ENCODE measurements at places on chromosomes 1 and 21. TPM values are rescaled to one million over a fixed set of nuclear protein-coding genes. Genes with fewer than 3 reads are reported as not detected.
A peak's percentile ranks its signal among the peaks of the same experiment; 100 is the strongest.

Gene GUCA2A
- total RNA-seq, result not detected

Gene BCAR3
- total RNA-seq, result 1.0 TPM

Gene CAMK1G
- total RNA-seq, result not detected

Gene PGLYRP4
- total RNA-seq, result not detected

Gene SLC45A3
- total RNA-seq, result 0.09 TPM

Gene WNT2B
- total RNA-seq, result 0.91 TPM

Gene GUCA2B
- total RNA-seq, result not detected

Gene ST6GALNAC3
- 0.47 TPM for total RNA-seq

Gene MAP3K7CL
- total RNA-seq, result 10.3 TPM

Gene SMYD3
- total RNA-seq, result 19.7 TPM

- H3K27me3 ChIP-seq, result no peaks in the 10 kb centered on the region
- DNase-seq, result no peak
- H3K4me1 ChIP-seq, result no peaks in the 10 kb centered on the region
- no peak overlapping the region for H3K4me3 ChIP-seq
- no peaks in the 10 kb centered on the region for H3K36me3 ChIP-seq
Measured at GRCh38 chr1:9606458-9606857, 17.7 kb downstream of the TMEM201 start.

DNA sequence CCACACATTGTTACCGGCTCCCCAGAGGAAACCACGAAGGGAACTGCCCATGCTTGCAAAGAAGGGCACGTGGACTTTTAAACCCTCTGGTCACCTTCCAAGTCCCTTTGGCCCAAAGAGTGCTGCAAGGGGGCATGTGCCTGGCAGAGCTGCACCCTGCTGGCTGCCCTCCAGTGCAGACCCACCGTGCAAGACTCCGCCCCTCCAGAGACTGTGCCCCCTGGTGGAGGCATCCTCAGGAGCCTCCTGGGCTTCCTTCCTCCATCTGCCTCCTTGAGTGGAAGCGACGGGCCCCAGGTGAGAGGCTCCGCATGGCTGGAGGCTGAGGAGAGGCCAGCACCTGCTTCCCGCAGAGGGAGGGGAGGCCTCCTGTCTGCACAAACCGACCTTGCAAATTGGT, 100.6 kb downstream of the CRYAA start:
- no peak overlapping the region for H3K27ac ChIP-seq
- no peaks in the 10 kb centered on the region for H3K4me1 ChIP-seq
- H3K4me3 ChIP-seq, result no peak overlapping the region
- peaks cover 6% of the 10 kb centered on the region for H3K27me3 ChIP-seq
- no peaks in the 10 kb centered on the region for H3K36me3 ChIP-seq
- peak; percentile 28 for DNase-seq

GRCh38 chr1:163412221-163412620, 90.5 kb downstream of the NUF2 start:
- H3K36me3 ChIP-seq, result no peaks in the 10 kb centered on the region
- no peak for DNase-seq
- H3K4me1 ChIP-seq, result no peaks in the 10 kb centered on the region
- H3K27me3 ChIP-seq, result no peaks in the 10 kb centered on the region
- no peak overlapping the region for H3K4me3 ChIP-seq

DNA sequence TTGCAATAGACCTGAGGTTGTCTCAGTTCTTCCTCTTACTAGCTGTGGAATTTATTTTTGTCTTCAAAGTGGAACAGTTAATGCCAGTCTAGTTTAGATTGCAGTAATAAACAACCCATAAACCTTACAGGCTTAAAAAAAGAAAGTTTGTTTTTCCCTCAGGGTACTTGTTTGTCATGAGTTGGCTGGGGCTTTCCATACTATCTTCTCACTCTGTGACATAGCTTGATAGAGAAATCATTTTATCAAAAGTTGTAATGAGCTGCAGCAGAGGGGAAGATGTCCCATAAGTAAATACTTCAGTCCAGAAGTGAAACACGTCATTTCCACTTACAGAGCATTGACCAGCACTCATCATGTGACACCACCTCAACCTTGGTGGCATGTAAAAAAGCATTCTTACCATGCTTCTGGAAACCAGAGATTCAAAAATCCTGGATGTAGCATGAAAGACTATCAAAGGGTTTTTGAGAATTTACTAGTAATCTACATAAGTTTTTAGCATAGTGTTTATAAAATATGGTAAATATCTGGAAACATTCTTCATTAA, 62.8 kb upstream of the COL11A1 start:
- H3K27ac ChIP-seq, result no peak overlapping the region
- no peaks in the 10 kb centered on the region for H3K27me3 ChIP-seq
- H3K4me1 ChIP-seq, result no peaks in the 10 kb centered on the region
- H3K4me3 ChIP-seq, result no peak overlapping the region

GRCh38 chr1:236009191-236009590, 55.7 kb downstream of the NID1 start:
- peaks cover 5% of the 10 kb centered on the region for H3K4me1 ChIP-seq
- no peaks in the 10 kb centered on the region for H3K36me3 ChIP-seq

DNA sequence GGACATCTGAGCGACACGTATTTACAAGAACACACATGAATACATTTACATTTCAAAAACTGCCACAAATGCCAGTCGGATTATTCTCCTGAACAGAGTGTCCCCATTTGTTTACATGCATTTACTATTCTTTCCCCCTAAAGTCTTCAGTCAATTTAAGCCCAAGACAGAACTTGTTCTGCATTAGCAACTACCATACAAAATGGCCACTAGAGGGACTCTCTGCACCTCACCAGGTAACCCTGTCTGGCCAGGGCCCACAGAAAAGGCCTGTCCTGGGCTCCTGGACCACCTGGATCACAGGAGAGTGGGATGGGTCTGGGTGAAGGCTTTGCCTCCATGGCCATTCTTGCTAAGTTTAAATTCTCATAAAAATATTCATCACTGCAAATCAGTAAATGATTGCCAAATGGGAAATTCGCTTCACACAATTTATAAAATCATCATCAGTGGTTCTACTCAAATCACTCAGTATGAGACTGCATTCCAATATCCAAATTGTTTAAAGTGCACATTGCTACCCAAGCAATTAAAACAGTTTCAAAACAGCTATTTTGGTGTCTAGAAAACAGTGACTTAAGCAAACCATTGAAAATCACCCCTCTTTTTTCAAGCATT, 12.5 kb upstream of the GUCA2A start:
- H3K4me1 ChIP-seq, result no peaks in the 10 kb centered on the region
- no peak overlapping the region for H3K27ac ChIP-seq
- DNase-seq, result peak; percentile 32
- H3K36me3 ChIP-seq, result peaks cover 16% of the 10 kb centered on the region
- H3K4me3 ChIP-seq, result no peak overlapping the region
- no peaks in the 10 kb centered on the region for H3K27me3 ChIP-seq

GRCh38 chr1:36156329-36157114, 562 bp downstream of the MAP7D1 start:
- H3K36me3 ChIP-seq, result no peaks in the 10 kb centered on the region
- peak overlapping the region; percentile 69 for H3K4me3 ChIP-seq
- H3K4me1 ChIP-seq, result peaks cover 75% of the 10 kb centered on the region
- H3K27ac ChIP-seq, result peak overlapping the region; percentile 96

DNA sequence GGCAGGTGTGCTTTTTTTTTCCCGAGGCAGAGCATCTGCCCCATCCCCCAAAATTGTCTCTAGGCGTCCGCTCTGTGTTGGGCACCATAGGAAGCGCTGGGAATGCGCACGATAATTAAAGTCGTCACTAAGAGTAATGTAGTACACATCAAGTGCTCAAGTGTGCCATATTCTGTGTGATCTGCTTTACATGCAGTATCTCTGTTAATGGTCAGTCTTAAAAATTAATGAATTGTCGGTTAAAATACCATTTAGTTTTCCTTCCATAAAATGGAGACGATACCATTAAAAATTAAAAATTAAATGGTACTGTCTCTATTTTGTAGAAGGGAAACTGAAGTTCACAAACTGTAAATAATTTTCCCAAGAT, 544 bp upstream of the CCT8 start:
- H3K4me3 ChIP-seq, result peak overlapping the region; percentile 97
- no peaks in the 10 kb centered on the region for H3K27me3 ChIP-seq
- peaks cover 3% of the 10 kb centered on the region for H3K36me3 ChIP-seq
- peaks cover 43% of the 10 kb centered on the region for H3K4me1 ChIP-seq

DNA sequence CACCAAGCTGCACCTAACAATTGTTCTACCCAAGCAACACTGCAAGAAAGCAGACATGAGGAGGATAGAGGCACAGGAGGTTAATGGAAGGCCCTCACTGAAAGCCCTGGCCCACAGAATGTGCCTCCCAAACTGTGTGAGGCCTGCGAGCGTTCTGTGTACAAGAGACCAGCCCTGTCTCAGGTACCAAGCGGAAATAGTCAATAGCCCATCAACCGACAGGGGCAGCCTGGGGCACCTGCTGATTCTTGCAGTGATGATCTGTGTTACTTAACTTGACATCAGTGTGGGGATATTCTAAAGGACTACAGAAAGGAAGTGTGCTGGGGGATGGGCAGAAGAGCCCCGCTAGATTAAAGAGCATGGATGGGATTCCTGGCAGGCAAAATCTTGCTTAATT, 392.4 kb downstream of the KCNH1 start:
- H3K27ac ChIP-seq, result no peak overlapping the region
- no peaks in the 10 kb centered on the region for H3K4me1 ChIP-seq
- H3K4me3 ChIP-seq, result no peak overlapping the region
- no peaks in the 10 kb centered on the region for H3K27me3 ChIP-seq
- DNase-seq, result no peak

DNA sequence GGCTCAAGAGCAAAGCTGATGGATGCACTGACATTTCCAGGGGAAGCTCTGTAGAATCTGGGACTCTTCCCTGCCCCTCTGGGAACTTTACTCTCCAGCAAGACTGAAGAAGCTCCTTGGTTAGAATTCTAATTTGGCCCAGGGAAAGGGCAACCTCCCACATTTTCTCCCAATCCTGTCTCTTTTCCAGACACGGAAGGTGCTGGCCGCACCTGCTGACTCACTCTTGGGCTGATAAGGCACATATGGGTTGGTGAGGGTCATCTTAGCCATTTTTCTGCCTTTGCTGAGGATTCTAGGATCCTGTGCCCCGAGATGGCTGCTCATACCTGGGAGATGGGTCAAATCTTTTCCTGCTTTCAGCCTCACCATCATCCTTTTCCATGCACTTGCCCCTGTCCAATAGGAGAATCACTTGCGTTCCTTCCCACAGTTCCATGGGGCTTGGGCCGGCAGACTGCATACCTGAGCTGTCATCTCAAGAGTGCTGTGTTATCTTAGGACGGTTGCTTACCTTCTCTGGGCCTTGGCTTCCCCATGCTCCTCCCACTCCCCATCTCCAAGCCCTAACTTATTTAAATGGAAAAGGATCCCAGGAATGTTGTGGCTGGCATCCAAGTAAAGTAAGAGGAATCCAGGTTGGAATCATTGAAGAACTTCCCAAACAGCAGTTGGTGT, 1.3 kb downstream of the TINAGL1 start:
- H3K4me3 ChIP-seq, result no peak overlapping the region
- DNase-seq, result no peak
- no peaks in the 10 kb centered on the region for H3K27me3 ChIP-seq
- H3K27ac ChIP-seq, result no peak overlapping the region
- no peaks in the 10 kb centered on the region for H3K36me3 ChIP-seq

DNA sequence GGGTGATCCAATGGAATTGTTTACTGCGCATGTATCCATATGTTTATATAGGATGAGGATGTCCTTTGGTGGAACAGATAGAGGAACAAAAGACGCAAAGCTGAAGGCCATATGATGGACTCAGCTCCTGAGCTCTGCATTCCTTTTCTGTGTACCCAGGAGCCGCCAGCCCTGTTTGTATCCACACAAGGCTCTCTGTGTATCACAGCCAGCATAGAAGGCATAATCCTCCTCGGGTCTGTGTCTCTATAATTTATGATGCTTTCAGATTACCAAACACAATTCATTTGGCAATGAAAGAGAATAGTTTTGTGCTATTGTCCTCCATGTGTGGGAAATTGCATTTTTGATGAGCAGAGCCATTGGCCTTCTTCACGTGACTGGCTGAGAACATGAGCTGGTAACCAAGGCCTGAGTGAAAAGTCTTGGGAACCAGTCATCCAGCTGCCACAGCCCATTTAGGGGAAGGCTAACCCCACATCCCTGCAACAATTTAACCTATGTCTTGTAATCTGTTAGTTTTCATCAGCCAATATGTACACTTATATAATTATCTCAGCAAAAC, 119.2 kb downstream of the PBX1 start:
- H3K27me3 ChIP-seq, result no peaks in the 10 kb centered on the region
- H3K27ac ChIP-seq, result no peak overlapping the region
- no peak overlapping the region for H3K4me3 ChIP-seq
- no peaks in the 10 kb centered on the region for H3K4me1 ChIP-seq
